Fibroblast of the aortic adventitia (primary cell): ENCODE measurements at places on chromosomes 3 and 15. TPM values are rescaled to one million over a fixed set of nuclear protein-coding genes. Genes with fewer than 3 reads are reported as not detected.

The PCOLCE2 gene
- total RNA-seq, result 31.6 and 98.4 TPM in 2 replicates

The TICRR gene
- 0.33 and 8.8 TPM in 2 replicates for total RNA-seq

The TF gene
- total RNA-seq, result under 0.01 and 4.0 TPM in 2 replicates

The RAF1 gene
- 37.5 and 78.0 TPM in 2 replicates for total RNA-seq

DNA sequence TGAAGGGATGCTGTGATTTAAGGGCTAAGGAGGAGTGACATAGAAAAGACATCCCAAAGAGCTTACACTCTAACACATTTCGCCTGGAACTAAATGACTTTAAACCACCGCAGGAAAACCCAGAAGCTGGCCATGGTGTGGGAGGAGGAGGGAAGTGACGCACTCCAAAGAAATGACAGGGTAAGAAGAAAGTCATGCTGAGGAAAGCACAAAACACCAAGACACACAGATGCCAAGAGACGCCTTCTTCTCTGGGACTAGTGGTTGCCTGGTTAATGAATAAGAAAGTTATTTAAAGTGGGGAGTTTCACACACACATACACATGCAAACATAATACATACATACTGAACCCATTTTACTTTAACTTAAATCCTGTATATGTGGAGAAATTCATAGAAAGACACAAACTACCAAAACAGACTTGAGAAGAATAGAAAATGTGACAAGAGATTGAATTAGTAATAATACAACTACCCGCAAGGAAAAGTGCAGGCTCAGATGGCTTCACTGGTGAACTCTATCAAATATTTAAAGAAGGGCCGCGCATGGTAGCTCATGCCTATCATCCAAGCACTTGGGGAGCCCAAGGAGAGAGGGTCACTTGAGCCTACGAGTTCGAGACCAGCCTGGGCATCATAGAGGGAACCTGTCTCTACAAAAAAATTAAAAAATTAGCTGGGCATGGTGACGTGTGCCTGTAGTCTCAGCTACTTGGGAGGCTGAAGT lies 125.5 kb downstream of the NSMCE3 start:
- DNase-seq, result peak; percentile 53

DNA sequence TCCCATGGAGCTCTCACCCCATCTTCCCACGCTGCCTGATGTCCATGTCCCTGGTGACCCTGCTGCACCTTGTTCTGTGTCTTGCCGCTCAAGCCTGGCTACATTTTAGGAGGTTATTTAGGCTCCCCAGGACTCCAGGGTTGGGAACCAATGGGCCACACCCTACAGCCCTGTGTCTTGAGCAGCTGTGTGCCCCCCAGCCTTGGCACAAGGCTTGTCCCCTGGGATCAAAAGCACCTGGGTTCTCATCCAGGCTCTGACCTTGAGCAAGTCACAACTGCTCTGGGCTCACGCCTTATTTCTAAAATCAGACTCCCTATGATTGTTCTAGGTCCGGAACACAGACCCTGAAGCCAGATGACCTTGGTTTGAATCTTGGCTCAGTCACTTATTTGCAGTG lies 14.1 kb downstream of the SPSB4 start:
- DNase-seq, result no peak

GRCh38 chr3:155138677-155139076 lies 58.6 kb downstream of the MME start:
- DNase-seq, result no peak

GRCh38 chr3:68984011-68984530 lies 29.4 kb downstream of the EOGT start:
- no peak for DNase-seq

DNA sequence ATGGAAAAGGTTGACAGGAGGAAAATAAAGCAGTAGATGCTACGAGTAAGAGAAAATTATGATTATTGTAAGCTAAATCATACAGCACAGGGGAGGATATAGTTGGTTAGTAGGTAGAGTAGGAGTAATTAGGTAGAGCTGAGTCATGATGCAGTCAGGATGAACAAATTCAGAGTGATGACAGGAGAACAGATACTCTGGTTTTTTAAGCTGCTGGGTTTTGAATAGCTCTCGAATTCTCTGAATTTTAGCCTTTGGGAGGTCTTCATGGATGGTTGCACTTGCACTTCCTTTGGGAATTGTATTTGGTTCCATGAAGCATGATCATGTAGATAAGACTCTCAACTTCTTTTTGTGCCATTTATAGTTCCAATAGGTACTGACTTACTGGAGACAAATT lies 96.2 kb downstream of the ECT2 start:
- DNase-seq, result peak; percentile 34

DNA sequence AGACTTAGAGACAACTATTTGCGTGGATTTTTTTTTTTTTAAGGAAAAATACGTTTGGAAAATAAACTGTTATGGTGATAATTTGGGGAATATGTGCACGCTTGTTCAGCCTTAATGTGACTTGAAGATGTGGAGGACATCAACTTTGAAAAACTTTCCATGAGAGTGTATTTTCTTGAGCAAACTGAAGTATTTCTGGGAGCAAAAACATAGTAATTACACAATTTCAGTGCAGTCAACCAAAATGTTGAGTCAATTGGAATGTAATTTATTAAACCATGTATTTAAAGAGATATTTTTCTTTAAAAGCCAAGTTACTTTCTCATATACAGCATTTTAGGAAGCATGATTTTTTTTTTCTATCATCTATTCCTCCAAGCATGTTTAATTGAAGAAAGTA lies 80.3 kb upstream of the FLNB start:
- peak; percentile 53 for DNase-seq
